ENCODE measurements at places on chromosomes 13 and 19. TPM values are rescaled to one million over a fixed set of nuclear protein-coding genes. Genes with fewer than 3 reads are reported as not detected.

GRCh38 chr19:1243768-1244692, 2.5 kb downstream of the ATP5F1D start:
- DNase-seq, result peak; percentile 95

DNA sequence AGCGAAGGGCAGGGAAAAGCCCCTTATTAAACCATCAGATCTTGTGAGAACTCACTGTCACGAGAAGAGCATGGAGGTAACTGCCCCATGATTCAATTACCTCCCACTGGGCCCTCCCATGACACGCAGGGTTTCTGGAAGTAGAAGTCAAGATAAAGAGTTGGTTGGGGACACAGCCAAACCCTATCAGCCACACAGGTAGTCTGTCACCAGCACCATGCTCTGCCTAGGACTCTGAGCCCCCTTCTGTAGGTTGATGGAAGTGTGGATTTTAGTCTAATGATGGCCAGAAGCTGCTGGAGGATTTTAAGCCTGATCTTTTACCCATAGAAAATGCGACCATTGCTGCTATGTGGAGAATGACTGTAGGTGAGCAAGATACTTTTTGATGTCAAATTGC, 60.8 kb downstream of the ARHGEF7 start:
- DNase-seq, result no peak

CLEC4G gene
- polyA plus RNA-seq, result 0.25 TPM

DNA sequence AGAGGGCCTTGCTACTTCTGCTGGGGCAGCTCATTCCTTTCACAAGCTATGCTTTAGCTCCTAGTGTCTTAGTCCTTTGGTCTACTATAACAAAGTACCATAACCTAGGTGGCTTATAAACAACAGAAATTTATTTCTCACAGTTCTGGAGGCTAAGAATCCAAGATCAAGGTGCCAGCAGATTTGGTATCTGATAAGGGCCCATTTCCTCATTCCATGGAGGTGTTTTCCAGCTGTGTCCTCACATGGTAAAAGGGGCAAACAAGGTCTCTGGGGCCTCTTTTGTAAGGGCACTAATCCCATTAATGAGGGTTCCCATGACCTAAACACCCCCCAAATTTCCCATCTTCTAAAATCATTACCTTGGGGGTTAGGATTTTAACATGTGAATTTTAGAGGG, 57.9 kb upstream of the LRCH1 start:
- DNase-seq, result no peak

LAIR1 gene
- polyA plus RNA-seq, result 5.4 TPM

HSD17B14 gene
- polyA plus RNA-seq, result 5.4 TPM

PNMA8A gene
- 1.1 TPM for polyA plus RNA-seq

DNA sequence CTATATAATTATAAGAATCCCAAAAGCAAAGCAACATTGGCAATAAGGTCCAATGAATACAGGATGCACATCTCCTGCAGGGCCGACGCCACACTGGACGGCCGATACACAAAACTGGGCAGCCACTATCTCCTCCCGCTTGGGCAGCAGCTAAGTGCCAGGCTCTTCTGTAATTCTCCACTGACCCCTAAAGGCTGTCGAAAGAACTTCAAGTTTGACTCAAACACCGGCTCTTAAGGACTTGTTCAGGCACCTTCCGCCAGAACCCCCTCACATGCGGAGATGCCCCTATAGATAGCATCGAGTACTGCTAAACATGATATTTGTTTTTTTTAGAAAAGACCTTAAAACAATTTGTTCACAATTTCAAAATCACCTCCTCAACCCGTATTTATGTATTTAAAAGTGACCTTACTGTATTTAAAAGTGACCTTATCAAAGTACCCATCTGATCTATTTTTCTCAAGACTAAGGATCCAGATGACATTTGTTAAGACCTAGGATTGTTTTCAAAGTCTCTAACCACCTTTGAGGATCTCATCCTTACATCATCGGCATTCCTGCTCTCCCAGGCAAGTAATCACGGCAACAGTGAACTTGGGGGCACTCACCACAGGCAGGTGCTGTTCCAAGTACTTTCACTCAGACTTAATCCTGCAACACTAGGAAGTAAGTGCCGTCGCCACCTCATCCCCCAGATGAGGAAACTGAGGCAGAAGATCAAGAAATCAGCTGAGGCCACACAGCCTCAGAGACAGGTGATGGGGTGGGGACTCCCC, 77.8 kb downstream of the TUBGCP3 start:
- DNase-seq, result peak; percentile 78

DNA sequence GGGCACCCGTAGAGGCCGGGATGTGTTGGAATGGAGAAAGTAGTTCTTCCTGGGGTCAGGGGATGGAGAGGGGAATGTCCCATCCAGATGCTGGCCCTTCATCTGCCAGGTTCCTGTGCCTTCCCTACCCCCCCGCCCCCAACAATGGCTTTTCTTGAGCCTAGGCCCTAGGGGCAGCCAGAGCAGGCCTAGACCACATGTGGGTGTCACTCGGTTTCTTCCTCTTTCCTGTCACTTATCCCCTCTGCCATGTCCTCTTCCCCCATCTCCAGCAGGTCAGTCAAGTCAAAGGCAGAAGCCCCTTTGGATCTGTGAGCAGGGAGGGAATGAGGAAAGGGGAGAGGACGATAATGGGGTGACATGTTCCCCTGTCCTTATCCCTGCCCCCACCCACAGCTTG, 36.4 kb downstream of the LYL1 start:
- DNase-seq, result no peak

ZNF285 gene
- 0.46 TPM for polyA plus RNA-seq

DNA sequence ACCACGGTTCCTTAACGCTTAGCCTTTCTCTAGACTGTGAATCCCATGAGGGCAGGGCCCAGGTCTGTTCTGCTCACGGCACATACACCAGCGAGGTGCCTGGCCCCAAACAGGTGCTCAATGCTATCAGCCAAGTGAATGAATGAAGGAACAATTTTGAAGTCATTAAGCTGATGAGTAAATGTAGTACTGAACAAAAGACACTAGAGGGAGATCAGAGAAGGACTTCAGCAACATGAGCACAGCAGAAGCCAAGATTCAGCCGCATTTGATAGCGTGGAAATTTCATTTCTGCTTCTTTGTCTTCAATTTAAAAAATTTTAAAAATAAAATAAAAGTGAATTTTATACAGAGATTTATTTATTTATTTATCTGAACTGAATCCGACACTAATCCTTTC, 20.1 kb upstream of the MYO16 start:
- DNase-seq, result peak; percentile 46

GRCh38 chr13:112255550-112256120, 120.5 kb upstream of the SPACA7 start:
- DNase-seq, result no peak

DNA sequence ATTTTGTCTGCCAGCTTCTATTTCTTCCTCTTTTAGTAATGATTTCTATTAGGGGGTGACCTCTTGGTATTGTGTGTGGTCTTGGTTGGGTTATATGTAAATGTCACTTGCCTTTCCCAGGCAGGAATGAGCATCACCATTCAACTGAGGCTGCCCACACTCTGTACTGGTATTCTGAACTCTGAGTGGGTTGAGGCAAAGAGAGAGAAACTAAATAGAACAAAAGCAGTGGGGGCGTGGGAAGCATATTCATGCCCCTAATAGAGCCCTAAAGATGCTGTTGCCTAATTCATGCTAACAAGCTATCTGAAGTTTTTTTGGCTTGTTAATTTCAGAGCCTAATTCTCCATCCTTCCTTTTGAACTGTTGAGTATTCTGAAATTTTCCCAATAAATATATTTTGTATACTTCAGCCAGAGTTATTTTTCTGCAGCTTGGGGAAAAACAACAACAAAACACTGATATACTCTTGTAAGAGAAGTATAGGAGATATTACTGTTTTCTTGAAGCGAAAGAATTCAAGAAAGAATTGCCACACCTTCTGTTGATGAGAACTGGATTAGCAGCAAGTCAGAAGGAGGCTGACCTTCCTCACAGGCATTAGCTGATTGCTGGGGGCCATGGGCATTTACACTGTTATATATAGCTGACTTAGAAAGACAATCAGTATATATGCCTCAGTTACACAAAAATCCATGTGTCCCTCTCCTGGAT, 315.8 kb upstream of the KLF12 start:
- no peak for DNase-seq

ZNF578 gene
- 0.43 TPM for polyA plus RNA-seq

GRCh38 chr13:20582026-20582425, 15.1 kb downstream of the IFT88 start:
- no peak for DNase-seq

DNA sequence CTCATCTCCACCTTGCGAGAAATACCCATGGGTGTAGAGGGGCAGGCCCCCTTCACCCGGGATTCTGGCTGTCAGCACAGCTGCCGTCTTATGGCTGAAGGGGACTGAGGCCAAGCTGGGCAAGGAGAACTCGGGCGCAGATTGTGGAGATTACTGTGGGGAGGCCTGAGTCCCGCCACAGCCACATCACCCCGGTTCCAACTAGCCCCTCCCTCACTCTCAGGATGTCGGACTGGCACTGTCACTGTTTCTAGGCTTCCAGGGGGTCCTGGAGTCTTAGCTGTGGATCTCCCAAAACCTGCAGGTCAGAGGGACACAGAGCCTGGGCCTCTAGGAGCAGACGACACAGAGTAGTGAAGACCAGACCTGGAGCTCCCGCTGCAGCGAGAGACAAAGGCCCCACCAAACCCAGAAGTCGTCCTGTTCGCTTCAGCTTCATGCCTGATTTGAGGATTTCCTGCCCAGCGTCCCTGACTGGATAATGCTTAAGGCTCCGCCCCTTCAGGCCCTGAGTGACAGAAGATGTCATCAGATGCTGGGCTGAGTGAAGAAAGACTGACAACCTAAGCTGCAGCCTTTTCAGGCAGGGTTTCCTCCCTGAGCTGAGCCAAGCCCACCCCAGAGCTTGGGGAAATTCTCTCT, 55.8 kb downstream of the ZNF93 start:
- no peak for DNase-seq

FCAR gene
- not detected for polyA plus RNA-seq

DNA sequence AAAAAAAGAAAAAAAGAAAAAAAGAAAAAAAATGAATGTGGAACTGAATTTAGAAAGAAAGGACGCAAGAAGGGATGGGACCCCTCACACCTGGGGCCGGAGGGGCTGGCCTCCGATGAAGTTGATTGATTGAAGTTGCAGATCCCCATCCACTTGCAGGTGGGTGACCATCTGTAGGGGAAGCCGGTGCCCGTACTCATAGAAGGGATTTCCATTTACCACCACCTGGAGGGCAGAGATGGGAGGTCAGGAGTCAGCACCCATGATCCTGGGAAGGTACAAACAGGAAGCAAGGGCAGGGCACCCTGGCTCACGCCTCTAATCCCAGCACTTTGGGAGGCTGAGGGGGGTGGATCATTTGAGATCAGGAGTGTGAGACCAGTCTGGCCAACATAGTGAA, 6.4 kb downstream of the LGALS4 start:
- no peak for DNase-seq

DNA sequence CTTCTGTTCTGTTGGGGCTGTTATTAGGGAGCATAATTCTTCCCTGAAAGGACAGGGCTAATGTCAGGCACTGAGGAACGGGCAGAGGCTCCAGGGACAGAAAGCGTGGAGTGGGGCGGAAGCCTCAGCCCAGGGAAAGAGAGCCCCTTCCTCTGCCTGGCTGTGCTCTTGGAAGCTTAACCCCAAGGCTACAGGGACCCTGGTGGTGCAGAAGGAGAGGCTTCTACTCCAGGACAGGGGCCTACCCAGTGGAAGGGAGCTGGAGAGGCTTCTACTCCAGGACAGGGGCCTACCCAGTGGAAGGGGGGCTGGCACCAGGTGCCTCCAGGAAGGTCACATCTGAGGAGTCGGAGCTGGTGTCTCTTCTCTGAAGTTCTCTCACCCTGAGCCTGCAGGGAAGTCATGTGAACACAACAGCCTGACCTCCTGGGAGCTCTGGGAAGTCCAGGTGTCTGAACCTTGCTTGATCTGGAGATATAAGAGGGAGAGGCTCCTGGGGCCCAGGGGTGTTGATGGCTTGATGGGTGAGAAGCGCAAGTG, 159.5 kb upstream of the SOX1 start:
- DNase-seq, result no peak

DNA sequence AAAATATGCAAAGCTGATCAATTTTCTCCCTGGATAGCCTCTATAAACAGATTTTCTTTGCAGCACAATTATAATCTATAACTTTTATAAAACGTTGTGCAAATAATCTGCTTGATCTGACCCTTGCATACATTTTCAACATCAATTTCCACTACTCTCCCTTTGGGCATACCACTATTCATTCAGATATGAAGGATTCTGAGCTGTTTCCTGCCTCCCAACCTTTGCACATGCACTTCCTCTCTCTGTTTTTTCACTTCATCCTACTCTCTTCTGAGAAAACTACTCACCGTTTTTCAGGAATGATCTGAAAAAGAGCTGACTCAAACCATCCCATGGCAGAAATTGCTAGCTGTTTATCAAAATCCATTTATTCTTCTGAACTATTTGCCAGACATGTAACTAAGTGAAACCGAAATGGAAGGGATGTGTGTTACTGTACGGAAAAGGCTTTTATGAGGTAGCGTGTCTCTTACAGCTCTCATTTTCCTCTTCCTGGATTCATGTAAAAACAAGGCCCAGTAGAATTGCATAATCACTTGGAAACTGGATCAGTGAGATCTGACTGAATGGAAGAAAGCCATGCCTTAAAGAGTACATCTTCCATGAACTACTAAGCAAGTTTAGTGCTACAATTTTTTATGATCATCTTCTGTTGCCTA, 1447.3 kb upstream of the MIR17HG start:
- DNase-seq, result peak; percentile 14

DNA sequence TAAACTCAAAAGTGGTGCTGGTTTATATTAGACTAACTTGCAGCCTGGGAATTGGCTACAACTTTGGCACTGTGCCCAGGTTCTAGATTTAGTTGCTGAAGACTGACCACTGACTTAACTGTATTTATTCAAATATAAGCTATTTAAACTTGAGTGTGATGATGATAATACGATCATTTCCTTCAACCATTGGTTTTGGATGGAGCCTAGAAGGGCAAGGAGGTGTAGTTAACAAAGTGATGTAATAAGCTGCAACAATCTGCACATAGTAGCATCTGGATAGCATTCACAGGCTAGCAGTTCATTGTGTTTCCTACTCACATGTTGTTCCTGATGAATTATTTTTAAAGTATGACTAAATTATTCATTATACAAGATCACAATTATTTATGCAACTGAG, 55.2 kb upstream of the DACH1 start:
- DNase-seq, result peak; percentile 15

- DNase-seq, result no peak
Measured at GRCh38 chr13:98890925-98891324, 86.9 kb downstream of the DOCK9 start.

ZNF763 gene
- polyA plus RNA-seq, result 1.3 TPM

APOC1 gene
- polyA plus RNA-seq, result 13.3 TPM

DNA sequence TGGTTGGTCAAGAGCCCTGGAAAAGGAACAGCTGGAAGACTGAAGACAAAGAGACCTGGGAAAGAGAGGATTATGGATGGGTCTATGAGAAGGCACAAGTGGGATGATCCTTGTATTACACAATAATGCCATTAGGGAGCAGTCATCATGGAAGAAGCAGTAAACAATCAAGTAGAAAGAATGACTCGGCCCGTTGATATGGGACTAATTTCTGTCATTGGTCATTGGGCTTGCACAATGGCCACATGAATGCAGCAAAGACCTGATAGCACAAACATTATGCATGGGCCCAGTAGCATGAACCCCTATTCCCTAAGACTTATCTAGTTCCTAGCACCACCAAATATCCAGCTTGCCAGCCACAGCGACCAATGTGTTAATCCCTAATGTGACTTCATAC, 390.3 kb upstream of the ZNF507 start:
- DNase-seq, result peak; percentile 3

- DNase-seq, result no peak
Measured at GRCh38 chr13:71285700-71286099, 581.3 kb downstream of the DACH1 start.
